Activated CD4-positive, alpha-beta T cell treated with anti-CD3 and anti-CD28 coated beads, Interleukin-2, amount 50 U/mL, for 1 hour (primary cell): ENCODE measurements at places on chromosomes 7 and 10.
A peak's percentile ranks its signal among the peaks of the same experiment; 100 is the strongest.

- no peak for DNase-seq
Measured at GRCh38 chr10:133230044-133230361, at the start of gene UTF1. Gene UTF1 (plus strand): TSS chr10:133230217. CDS start chr10:133230289, 72 bp downstream.

GRCh38 chr7:39644170-39644569 lies 20.8 kb downstream of the RALA start:
- no peak for DNase-seq

- DNase-seq, result no peak
Measured at GRCh38 chr10:24651923-24652322, 71.8 kb downstream of the ARHGAP21 start.

GRCh38 chr10:51629934-51630639 lies 69.3 kb downstream of the CSTF2T start:
- no peak for DNase-seq

DNA sequence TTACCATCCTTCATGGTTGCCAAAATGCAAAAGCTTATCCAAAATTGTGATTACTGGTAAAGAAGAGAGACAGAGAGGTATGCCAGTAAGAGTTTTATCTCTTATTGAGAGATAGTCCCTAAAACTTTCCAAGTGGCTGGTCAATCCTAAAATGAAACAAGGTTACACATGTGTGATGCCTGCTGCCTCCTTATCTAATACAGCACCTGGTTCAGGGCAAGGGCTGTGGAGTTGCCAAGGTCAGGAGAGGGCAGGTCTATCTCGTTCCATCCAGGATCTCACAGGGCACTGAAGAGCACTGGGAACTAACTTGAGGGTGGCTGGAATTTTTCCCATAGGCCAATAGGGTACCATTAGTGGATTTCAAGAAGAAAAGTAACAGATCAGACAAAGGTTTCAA lies 18.3 kb downstream of the VOPP1 start:
- no peak for DNase-seq

- DNase-seq, result no peak
Measured at GRCh38 chr10:75418293-75418692, 13.1 kb upstream of the LRMDA start.

DNA sequence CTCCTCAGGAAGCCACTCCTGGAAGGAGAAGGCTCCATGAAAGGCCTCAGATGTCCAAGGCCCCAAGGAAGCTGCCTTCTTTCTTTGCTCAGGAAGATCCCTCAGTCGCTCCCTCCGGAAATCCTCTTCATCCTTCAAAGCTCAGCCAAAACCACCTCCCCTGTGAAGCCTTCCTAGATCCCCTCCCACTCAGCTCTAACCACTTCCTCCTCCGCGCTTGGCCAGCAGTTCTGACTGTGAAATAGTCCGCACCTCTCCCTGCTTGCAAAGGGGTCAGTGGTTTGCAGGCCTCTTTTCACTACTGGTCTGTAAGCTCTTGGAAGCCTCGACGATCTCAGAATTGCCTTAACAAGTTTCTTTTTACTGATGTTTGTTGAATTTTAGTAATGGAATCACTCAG lies 23.9 kb downstream of the PYROXD2 start:
- no peak for DNase-seq

- no peak for DNase-seq
Measured at GRCh38 chr7:23931633-23932032, 221.6 kb downstream of the STK31 start.

GRCh38 chr10:131644289-131644688 lies 256.5 kb upstream of the PPP2R2D start:
- DNase-seq, result no peak

DNA sequence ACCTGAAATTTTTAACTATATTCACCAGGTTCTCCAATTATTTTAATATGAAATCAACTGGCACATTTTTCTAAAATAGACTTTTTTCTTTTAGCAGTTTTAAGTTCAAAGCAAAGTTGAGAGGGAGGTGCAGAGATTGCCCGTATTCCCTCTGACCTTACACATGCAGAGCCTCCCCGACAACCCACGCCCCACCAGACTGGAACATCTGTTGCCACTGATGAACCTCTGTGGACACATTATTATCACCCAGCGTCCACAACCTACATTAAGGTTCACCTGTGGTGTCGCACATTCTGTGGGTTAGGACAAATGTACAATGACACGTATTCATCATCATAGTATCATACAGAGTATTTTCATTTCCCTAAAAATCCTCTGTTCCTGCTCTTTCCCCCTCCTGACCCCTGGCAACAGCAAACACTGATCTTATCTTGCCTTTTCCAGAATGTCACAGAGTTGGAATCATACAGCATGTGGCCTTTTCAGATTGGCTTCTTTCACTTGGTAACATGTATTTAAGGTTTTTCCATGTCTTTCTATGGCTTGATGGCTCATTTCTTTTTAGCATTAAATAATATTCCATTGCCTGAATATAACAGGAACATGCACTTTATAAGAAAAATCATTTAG lies 37.1 kb downstream of the COBL start:
- DNase-seq, result no peak

DNA sequence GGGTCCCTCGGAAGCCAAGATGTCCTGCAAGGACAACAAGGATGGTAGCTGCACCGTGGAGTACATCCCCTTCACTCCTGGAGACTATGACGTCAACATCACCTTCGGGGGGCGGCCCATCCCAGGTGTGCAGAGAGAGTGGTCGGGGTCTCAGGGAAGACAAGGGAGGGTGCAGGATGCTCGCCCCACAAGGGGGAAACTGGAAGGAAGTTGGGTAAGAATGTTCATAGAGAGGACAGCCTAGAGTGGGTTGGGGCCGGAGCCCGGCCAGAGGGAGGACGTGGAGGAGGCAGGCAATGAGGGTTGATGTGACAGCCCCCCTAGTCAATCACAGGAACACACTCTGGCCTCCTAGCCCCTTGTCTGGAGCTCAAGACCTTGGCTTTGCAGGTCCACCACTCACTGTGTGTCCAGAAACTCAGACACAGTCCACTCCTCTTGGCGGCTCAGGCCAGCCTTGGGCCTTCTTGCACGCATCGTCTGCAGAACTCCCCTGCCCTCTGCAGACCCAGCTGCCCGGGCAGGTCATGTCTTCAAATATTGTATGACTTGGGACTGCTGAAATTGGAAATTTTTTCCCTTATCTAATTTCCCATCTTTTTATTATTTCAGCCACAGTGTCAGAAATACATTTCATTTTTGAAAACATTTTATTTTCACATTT lies 15.7 kb upstream of the ATP6V1F start:
- no peak for DNase-seq

- no peak for DNase-seq
Measured at GRCh38 chr7:99357701-99358490, 16.6 kb upstream of the ARPC1B start.

DNA sequence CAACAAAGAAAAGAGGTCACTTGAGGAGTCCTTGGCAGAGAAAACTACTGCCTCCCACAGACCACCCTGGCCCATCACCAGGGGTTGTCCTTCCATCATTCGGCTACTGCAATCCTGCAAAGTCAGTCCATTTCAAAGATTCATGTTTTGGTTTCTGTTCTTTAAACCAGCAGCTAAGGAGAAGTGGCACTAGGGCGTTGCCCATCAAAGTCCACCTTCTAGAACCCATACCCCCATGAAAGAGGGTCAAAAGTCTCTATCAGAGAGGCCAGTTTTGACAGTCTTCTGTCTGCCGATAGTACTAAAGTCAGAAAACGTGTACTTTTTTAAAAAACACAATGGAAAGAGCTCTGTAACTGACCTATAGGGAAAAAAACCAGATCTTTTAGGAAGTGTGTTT lies 14.4 kb downstream of the CCDC6 start:
- no peak for DNase-seq

DNA sequence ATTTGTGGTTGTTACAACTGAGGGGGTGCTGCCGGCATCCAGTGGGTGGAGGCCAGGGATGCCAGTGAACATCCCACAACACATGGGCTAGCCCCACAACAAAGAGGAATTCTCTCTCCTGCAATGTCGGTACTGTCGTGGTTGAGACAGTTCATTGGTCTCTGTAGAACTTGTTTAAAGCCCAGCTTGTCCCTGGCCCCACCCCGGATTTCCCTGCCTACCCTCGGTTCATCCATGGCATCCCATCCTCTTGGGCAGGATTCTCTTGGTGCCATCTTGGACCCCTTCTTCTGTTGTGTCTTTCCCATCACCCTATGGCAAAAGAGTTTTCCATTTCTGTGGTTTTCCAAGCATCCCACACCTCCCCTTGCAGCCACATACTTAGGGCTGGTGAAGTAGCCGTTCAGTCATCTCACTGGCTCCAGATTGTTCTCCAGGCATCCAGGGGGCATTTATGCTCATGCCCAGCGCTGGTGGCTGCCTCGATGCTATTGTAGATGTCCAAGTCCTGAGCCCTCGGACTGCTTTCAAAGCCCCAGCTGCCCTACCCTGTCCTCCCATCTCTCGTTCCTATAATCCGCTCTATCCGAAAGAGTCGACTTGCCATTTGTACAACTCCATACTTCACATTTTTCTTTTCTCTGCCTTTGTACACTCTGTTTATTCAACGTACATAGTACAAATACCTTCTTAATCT lies 39.2 kb downstream of the MGMT start:
- DNase-seq, result no peak

DNA sequence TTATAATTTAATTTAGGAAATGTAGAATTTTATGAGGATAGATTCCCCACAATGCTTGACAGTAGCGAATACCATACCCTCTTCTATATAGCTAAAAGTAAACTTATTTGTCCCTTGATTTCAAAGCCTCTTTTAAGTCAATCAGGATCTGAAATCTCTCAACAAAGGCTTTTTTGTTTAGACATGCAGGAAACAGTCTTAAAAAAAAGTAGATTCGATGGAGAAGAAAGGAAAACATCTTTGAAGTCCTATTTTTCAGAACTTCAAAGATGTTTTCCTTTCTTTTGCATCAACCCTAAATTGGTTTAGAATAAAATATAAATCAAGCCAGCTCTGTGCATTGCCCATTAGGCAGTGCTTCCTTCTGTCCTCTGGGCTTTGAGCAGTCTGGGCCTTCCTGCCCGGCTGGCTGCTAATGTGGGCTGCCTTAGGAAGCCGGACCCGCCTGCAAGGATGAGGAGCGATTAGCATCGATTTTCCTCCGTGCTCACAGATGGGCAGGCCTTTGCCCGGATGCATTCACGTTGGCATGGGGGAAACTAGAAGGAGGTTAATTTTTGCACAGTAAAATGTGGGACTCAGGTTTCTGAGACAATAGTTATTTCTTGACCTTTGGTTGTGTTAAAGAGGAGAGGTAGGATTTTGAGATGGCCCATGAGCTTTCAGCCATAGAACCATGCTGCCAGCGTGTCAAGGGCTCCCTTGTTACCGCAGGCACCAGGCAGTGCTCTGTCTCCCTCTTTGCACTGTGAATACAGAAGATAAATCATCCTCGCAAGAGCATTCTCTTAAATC lies 15.5 kb downstream of the MSRB2 start:
- no peak for DNase-seq

GRCh38 chr7:82166260-82167015 lies 277.1 kb downstream of the CACNA2D1 start:
- no peak for DNase-seq

DNA sequence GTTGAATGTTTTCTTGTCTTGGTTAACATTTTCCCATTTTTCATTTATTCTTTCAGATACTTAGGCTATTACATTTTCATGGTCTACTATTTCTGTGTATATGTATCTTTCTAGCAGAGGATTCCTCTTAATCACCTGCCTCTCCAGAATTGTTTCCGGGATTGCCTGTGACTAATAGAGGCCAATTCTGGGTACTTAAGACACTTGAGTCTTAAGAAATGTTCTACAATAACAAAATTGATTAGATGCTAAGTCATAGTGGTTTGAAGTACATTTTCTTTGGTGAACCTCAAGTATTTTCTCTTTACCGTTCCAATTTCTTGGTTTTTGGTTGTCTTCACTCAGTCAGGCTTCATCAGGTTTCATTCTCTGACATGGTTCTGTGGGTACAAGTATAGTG lies 26.4 kb downstream of the BBS9 start:
- DNase-seq, result no peak

DNA sequence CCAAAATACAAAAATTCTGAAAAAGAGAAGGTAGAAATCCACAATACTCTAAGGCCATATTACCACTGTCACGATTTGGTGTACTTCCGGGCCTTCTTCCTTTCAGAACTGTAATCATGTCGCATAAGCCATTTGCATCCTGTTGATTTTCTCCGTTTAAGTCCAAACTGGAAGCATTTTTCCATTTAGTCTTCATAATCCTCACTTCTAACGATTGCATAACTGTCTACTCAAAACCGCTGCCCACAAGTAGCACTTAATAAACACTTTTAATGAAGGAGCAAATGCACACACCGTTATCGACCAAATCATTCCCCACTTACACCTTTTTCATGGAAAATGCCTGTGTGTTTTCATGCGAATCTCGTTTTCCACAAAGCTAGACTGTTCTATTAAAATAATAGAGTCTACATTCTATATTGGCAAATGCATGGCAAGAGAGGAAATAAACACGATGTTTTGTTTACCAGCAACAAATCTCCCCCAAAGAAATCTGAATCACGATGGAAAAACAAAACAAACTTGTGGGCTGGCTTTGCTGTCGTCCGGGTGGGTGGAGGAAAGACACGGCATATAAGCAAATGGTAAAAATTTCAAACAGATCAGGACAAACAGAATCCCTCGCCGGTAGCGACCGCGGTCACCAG lies 1.0 kb downstream of the ATE1 start:
- no peak for DNase-seq

- DNase-seq, result no peak
Measured at GRCh38 chr7:109462171-109462570, 892.5 kb downstream of the DNAJB9 start.

DNA sequence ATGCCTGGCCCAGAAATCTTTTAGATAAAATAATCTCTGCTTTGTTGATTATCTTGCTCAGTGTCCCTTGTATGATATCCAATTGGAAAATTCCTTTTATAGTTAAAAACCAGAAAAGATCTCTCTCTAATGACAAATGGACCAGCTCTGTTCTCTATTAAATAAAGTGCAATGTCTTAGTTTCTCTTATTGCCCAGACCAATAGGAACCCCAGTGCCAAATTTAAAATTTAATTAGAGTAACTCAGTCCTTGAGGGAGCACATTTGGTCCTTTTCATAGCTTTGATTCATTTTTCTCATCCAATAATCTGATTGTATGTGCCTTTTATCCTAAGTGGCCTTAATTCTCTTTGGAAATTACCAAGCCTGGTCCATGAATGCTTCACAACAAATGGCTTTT lies 158.9 kb upstream of the FOXK1 start:
- no peak for DNase-seq

GRCh38 chr10:44316187-44316921 lies 68.5 kb downstream of the CXCL12 start:
- peak; percentile 6 for DNase-seq

DNA sequence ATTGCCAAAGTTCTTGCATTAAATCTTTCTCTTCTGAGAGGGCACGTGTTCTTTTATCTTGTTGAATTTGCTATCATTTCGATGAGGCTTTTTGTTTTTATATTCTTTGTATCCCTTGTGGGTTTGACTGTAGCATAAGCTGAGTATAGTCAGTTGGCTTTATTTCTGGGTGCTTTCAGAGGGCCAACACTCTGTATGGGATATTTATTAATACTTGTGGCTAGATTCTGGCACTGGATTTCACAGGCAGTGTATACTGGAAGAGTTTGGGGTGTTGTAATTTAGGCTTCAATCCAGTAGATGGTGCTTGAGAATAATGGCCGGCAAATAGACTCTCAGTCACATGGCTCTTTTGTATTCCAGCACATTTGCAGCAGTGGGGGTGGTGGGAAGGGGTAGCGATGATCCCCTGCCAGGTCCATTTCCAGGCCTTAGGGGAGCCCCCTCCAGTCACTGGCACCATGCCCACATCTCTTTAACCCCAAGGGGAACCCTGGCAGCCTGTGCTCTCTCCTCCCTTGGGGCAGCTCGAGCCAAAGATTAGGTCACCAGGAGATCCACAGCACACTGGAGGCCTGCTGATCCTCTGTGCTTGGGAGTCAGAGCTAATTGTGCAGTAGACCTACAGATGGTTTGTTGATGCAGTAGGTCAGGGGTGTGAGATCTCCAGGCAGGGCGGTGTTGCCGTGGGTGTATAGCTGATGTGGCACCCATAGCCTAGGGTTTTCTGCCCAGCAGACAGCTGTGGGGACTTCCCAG lies 81.8 kb downstream of the PTPN20 start:
- no peak for DNase-seq
